ENCODE measurements at places on chromosomes 2 and 18. TPM values are rescaled to one million over a fixed set of nuclear protein-coding genes. Genes with fewer than 3 reads are reported as not detected.

- peak; percentile 64 for DNase-seq
Observed at GRCh38 chr18:7572822-7573221, 5.7 kb downstream of the PTPRM start.

ZC3H8 gene
- total RNA-seq = 0.11 TPM

DNA sequence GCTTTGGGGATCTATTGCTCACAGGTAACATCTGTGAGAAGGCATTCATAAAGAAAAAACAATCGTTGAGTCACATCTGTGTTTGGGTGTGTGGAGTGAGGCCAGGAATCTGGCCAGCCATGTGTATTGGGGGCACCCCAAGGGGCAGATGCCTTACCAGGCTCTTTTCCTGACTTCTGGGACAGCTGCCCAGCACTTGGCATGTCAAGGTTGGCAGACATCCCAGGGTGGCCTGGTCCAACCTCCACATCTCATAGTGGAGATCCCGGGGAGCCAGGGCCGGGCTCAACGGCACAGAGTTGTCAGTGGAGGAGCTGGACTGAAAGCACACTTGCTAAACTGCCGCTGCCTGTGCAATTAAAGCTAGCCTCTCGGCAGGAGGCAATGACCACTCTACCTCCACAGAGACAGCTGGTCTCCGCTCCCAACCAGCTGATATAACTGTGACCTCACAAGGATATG, 75.3 kb upstream of the MGAT4A start:
- DNase-seq = peak; percentile 88

GRCh38 chr18:77366720-77367641, 117.3 kb downstream of the GALR1 start:
- DNase-seq = no peak

DNA sequence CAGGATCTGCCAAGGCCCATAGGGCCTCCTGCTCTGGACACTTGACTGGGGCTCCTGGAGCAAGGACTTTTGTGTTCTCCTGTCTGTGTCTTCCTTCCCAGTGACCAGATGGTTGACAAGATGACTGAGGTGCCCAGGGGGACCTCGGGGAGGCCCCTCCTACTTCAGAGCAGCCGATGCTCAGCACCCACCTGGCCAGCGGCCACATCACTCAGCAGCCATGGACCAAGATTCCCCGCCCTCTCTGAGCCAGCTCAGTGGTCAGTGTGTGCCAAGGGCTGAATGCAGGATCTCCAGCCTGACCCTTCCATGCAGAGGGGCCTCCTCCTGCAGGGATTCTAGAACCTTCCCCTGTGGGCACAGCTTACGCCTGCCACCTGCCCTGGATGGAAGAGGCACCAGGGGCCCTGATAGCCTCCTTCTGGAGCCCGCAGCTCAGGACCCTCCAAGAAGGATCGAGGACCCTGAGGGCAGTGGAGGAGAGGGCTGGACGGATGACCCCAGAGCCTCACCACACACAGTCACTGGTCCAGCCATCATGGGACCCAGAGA, 87.4 kb upstream of the GPC1 start:
- DNase-seq = no peak

ZFP36L2 gene
- 148 TPM for total RNA-seq

OR6B2 gene
- not detected for total RNA-seq

ZSWIM2 gene
- total RNA-seq = not detected

DNA sequence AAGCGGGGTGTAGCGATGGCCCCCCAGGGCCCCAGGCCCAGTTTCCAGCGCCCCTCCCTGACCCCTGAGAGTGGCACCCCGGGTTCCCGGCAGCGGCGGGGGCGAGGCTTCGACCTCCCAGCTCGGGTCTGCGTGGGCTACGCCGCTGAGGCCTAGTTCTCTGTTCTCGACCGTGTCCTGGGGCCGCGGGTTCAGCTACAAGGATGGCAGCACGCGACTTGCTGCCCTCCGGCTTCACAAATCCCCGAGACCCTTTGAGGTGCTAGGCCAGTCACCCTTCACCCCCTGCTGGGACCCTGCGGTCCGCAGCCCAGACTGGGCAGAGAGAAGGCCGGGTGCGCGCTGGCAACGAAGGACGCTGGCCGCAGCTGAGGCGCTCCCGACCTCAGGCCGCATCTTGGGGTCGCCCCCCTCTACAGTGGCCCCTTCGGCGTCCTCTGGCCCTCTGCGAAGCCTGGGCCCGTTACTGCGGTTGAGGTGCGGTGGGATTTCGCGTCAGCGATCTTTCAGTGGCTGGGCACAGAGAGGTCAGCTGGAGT, 1.2 kb downstream of the OTX1 start:
- DNase-seq = no peak

DNA sequence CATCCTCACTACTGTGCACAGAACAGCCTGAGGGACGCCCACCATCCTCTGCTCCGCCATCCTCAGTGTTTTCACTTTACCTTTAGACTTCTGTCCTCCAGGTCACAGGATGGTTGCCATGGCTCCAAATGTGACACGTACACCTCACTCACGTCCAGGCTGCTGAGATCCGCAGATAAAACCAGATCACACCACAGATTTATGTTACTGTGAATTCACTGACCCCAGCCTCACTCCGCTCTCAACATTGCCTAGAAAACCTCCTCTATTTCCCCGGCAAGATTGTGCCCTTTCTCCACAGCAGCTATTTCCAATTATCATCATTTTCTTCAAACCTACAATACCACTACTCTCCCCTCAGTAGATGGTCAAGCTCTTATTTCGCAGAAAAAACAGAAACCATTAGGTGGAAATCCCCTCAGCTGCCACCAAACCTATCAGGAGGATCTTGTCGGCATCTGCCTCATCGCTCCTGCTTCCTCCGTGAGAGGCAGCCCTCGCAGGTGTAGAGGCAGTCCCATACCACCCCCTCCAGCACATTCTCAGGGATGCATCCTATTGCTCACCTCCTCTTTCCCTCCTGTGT, 49.8 kb upstream of the SLC1A4 start:
- DNase-seq = no peak

GLI2 gene
- 23.1 TPM for total RNA-seq

GRCh38 chr18:5173646-5174045, 23.4 kb downstream of the AKAIN1 start:
- no peak for DNase-seq

TAF4B gene
- 3.0 TPM for total RNA-seq

GRCh38 chr2:31387850-31388249, 26.7 kb downstream of the XDH start:
- no peak for DNase-seq

- DNase-seq = no peak
Observed at GRCh38 chr2:69686813-69687212, 43.3 kb upstream of the AAK1 start.

DNA sequence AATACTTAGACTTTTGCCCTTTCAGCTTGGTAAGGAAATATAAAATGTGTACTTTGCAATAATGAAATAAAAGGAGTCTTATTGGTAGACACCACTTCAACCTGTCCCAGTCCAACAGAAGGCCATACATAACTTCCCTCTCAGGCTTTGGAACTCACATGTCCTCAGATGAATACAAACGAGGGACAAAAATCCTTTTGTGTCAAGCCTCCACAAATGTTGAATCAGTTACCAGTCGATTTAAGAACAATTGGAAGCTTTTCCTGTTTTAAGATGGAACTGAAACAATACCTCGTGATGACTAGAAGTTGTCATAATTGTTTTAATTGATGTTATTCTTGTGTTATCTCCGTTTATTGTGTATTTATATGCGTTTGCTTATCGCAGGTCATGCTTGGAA, 385.1 kb upstream of the POU3F3 start:
- no peak for DNase-seq

GRCh38 chr2:19883971-19884720, 17.6 kb downstream of the TTC32 start:
- no peak for DNase-seq

GRCh38 chr2:30758191-30758651, 49.0 kb downstream of the CAPN13 start:
- no peak for DNase-seq

MEP1B gene
- total RNA-seq = not detected

GRCh38 chr18:40752316-40752715, 1202.7 kb upstream of the PIK3C3 start:
- DNase-seq = no peak

GRCh38 chr2:126797622-126798275, 100.9 kb upstream of the TEX51 start:
- no peak for DNase-seq

DNA sequence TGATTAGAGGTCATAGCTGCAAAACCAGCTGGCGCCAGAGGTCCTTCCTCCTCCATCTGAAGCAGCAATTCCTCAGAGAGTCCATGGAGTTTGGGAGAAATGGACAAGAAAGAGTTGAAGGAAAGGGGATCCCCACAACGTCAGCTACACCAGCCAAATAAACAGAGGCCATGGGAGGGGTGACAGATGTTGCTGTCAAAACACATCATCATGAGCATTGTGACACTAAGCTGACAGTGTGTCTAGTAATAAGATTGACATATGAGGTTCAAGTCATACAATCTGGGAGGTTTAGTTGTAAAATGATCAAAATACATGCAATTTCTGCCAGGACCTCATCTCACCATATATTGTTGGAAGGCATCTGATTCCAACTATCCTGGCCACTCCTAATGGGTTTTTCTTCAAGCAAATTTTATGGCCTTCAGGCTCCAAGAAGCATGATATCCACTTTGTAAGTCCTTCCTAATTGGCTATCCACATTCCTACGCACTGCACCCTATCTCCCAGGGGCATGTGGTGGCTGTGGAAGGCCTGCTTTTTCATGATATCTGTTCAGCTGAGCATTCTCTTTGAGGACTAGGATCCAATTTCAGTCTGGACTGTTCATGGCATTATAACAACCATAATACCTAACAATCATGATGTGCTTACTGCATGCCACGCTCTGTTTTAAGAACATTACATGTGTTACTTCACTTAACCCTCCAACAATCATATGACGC, 335.0 kb upstream of the ID2 start:
- DNase-seq = no peak

DNA sequence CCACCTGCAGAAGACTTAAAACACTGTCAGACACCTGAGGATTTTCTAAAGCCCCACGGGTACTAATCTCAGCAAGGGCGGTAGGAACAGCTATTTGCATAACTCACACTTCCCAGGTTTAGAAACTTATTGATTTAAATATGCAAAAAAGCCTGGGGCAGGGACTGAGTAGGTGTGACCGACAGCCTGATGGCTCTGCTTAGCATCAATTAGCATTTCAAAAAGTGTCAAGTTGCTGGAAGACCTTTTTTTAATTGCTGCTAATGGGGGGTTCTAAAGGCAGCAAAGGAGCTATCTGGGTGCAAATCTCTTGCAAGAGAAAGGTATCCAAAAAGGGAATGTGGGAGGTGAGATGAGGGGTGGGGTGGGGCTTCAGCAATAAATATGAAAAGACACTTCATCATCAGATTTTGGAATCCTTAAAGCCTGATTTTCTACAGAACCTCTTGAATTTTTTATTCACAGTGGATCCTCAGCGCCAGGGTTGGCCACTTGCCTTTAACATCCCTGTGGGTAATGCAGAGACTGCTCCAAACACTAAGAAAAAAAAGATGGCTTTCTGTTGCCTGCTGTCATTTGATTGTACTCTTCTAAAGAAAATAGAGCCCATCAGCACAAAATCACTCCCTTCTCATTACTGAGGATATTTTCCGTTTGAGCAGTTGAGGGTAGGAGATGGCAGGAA, 121.1 kb upstream of the RMP24 start:
- no peak for DNase-seq

GAREM2 gene
- total RNA-seq = 2.1 TPM

DNA sequence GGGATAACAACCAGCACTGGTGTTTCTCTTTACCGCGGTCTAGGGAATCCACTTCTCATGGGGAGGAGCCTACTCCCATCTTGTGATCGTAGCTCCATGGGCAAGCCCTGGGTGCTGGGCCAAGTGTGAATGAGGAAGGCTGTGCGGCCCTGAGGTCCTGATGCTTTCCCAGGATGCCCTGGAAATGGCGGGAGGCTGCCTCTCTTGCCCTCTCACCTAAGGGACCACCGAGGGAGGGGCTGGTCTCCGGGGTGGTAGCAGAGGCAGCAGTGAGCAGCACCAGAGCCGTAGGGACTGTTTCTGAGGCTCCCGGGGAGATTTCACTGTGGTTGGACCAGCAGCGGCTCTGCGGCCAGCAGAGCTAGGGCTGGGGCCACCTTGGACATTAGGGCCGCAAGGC, 15.5 kb upstream of the NPPC start:
- no peak for DNase-seq

GRCh38 chr2:188810586-188810985, 163.6 kb upstream of the COL3A1 start:
- no peak for DNase-seq

GRCh38 chr2:20584399-20585358, 66.2 kb downstream of the HS1BP3 start:
- peak; percentile 88 for DNase-seq

- no peak for DNase-seq
Observed at GRCh38 chr2:114534116-114535084, 92.0 kb downstream of the DPP10 start.

DNA sequence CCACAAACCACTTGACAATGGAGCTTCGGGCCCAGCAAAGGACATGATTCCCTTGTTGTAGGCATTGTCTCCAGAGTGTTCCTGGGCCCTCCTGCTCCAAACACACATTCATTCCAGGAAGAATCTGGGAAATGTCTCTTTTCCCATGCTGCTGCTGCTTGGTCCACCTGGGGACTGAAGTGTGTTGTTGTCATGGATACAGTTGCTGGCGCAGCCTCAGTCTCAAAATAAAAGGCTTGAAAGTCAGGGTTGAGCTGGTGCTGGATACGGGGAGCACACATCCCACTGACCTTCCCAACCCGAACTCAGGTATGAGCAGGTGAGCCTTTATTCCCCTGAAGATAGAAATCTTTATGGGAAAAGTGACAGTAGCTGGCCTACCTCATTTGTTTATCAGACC, 30.6 kb upstream of the SPP2 start:
- DNase-seq = no peak

Data from ascending aorta (tissue), 2 donors.